Stimulated activated CD8-positive, alpha-beta memory T cell treated with anti-CD3 and anti-CD28 coated beads, Interleukin-15, amount 100 ng/mL, for 24 hours (primary cell): ENCODE measurements at places on chromosomes 2 and 18.

DNA sequence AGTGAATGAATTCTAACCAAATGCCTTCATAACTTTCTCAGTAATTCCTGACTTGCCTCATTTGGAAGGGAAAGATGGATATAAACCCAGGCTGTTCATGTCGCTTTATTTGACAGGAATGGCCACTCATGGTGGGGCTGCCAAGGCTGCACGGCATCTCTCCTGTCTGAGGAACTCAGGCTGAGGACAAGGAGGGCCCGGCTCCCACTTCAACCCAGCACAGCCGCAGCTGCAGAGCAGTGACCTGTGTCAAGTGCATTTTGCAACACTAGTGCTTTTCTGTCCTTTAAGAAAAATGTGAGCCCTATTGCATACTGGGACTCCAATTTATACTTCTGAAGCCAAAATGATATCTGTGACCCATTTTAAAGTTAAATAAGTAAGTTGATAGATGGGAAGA, 45.8 kb upstream of the GALR1 start:
- DNase-seq: no peak

DNA sequence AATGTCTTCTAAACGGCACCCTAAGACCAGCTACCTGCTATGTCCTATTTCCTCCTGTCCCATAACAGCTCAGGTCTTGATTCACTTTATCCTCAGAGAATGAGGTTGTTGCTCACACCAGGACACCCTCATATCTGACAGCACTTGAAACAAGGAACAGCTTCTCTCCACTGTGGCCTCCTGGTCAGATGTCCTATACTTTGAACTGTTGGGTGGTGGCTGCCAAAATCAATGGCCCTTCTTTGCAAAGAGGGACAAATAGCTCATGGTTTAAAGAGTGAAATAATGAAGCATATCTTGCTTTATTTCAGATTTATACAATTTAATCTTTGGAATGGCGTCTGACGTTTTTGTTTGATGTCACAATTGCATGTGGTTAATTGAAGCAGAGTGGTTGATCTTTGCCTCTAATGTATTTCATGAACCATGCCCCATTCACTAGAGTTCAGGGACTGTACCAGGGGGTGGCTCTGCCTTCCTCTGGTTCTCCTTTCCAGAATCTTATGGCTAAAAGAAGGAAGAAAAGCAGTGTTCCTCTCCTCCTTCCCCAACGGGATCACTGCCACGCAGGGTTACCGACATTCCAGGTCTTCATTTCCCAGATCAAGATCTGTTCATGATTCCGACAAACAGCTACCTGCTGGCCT, 24.1 kb upstream of the ZCCHC2 start:
- no peak for DNase-seq

- DNase-seq: no peak
Measured at GRCh38 chr18:3791238-3791637, 341.3 kb downstream of the TGIF1 start.

- DNase-seq: no peak
Measured at GRCh38 chr18:55997151-55997561, 409.2 kb upstream of the TCF4 start.

DNA sequence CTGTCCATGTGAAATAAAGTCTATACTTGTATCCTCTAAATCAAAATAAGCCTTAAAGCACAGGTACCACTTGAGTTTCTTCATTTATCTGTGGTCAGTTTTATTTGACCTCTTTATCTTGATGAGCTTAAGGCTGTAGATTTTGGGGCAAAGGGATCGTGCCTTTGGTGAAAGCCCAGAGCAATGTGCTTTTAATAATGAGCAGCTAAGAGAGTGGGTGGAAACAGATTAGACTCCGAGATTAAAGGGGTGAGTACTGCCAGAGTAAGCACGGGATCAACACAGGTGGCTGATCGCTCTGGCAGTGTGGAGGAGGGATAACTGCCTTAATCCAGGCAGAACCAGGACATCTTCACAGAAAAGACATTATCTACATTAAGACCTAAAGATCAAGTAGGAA, 280.4 kb downstream of the TDRD15 start:
- no peak for DNase-seq

GRCh38 chr2:96423828-96424227, 81.3 kb downstream of the NEURL3 start:
- no peak for DNase-seq

GRCh38 chr2:119276864-119277263, 53.2 kb downstream of the STEAP3 start:
- no peak for DNase-seq

DNA sequence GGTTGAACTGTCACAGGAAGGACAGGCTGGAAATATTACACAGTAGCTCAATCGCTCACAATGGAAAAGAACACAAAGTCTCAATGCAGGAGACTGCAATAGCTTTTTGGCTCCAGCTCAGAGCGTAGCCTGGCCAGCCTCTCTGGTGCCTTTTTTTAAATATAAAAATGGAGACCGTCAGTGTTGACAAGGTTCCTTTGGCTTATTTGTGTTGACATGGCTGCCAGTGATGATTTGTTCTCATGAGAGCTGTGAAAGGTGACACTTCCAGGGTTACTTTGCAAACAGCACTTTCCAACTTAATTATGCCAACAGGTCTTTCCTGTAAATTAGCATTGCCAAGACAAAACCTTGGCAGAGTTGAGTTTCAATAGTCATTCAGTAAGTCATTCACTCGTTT, 70.8 kb downstream of the KCNE4 start:
- DNase-seq: no peak

DNA sequence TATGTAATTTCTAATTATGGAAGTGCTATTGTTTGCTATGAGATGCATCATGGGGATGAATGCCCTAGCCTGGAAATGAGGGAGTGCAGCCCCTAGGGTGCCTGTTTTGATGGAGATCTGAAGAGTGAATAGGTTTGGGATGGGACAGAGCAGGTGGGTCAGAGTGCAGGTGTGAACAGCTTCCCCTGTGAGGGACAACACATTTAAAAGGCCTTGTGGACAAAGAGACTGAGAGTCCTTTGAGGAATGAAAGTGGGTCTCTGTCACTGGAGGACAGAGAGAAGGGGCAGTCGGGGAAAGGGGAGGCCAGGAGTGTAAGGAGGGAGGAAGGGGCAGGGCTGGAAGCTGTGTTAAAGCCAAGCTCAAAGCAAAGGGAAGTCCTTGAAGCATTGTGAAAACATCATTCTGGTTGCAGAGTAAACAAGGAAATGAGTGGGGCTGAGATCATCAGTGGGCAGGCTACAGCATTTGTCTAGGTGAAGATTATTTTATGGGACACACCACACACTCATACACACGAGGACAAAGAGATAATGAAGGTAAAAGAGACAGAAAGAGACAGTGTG, 877.6 kb downstream of the SLC4A3 start:
- DNase-seq: no peak

DNA sequence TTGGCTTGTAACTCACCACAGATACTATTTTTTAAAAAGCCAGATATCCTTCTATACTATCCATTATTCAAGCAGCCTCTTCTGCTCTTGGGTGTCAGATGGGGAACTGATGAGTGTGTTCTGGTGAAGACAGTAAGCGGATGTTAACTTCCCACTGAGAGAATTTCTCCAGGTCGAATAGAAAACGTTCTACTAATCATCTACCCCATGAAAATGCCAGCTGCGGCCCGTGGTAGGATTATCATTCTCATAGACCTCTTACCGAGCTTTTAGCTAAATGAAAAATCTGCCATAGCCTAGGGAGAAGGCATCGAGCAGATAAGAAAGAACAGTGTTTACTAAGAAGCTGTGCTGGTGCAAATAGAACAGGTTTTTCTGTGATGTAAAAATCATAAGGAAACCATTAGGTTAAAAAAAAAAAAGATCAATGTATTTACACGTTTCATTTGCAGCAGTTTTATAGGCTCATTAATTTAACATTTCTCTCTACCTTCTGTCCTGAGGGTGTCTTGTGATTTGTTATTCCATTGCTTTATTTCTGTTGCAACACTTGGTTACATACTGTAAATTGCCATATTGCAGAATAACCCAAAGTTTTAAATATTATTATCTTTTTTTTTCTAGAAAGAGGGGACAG, 1521.5 kb upstream of the ZEB2 start:
- DNase-seq: no peak

GRCh38 chr2:70396612-70397011, 94.7 kb upstream of the FAM136A start:
- DNase-seq: no peak
